Right ventricle myocardium superior (tissue), 1 donor: ENCODE measurements at places on chromosomes 1 and 21.

- no peak for DNase-seq
Observed at GRCh38 chr1:21622466-21623315, 46.5 kb downstream of the RAP1GAP start.

DNA sequence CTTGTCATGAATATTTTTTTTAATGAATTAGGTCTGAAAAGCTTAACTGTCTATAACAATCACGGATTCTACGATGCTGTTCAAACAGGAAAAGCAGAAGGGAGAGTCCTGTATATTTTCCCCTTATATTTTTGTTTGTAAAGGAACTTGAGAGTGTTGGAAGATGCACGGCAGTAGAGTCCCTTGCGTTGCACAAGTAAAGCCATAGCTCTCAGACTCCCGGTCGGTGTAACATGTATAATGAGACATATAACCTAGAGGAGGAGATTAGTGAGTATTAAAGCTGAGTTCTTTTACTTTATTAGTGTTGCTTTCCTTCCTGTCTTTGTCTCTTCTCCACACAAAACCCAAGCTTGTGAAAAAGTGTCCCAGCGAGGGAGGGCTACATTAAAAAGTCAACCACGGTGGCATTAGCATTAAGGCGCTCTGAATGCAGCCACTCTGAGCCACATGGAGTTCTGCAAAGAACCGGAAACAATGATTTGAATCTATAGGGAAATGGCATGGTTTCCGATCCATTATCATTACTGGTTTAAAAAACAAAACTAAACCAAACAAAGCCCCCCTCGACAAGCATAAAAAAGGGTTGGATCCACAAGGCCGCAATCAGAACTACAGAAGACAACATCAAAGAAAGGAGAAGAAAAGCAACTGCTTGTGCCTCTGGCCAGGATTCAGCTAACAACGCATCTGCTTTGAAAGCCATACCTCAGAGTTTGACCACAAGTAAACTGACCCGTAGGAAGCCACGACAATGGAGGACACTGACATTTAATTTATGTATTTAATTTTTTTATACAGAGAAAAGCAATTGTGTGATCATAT is 356.8 kb downstream of the LMO4 start:
- no peak for DNase-seq

DNA sequence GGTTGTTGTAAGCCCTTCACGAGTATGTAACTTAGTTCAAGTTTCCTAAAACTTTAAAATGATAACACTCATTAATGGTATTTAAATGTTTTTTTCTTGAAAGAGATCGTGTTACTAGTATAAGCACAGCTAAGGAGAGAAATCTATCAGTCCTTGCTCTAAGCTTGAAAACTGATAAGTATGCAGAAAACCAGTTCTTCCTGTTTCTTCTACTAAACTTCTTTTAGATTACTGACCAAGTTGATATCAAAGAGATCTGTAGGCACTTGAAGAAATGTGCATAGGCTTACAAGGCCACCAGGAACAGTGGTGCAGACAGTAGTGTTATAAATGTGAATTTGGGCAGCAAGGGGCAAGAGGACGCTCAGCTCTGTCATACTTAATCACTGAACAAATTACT is 3.9 kb downstream of the EFCAB14 start:
- DNase-seq, result no peak

DNA sequence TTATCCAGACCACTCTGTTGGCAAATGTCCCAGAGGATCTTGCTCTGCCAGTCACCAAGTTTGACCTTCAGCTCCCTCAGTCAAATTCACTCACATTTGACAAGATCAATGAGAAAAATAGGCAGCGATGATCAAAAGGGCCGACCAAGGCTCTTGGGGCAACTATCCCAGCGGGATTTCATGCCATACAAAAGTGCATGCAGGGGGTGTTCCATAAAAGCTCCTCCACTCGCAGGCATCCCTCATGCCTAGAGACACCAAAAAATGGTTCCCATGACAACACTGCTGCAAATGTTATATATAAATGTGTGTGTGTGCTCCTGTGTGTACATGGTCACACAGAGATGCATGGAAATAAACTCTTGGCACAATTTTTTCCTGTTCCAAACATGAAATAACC is 16.2 kb upstream of the EIF4G3 start:
- no peak for DNase-seq

- no peak for DNase-seq
Observed at GRCh38 chr1:230797942-230798365, 50.8 kb downstream of the CAPN9 start.

- peak; percentile 52 for DNase-seq
Observed at GRCh38 chr21:35072960-35073359, 23.9 kb upstream of the RUNX1 start.

- DNase-seq, result no peak
Observed at GRCh38 chr1:81703756-81704463, 96.8 kb upstream of the ADGRL2 start.

GRCh38 chr1:203250911-203251310 is 21.4 kb upstream of the CHIT1 start:
- DNase-seq, result no peak

DNA sequence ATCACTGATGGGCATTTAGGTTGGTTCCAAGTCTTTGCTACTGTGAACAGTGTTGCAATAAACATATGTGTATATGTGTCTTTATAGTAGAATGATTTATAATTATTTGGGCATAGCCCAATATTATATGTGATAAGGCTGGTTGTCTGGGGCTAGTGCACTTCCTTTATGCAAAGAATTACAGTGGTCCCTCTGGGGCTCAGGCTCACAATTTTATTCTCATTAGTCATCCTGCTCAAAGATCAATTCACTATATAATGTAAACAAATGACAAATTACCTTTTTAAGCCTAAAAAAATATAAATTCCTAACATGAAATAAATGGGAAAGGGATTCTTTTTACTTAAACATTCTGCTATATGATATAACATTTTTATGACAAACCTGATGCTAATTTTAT is 5.0 kb downstream of the PLPPR4 start:
- no peak for DNase-seq

GRCh38 chr1:156122519-156123355 is 8.2 kb downstream of the LMNA start:
- DNase-seq, result peak; percentile 88

DNA sequence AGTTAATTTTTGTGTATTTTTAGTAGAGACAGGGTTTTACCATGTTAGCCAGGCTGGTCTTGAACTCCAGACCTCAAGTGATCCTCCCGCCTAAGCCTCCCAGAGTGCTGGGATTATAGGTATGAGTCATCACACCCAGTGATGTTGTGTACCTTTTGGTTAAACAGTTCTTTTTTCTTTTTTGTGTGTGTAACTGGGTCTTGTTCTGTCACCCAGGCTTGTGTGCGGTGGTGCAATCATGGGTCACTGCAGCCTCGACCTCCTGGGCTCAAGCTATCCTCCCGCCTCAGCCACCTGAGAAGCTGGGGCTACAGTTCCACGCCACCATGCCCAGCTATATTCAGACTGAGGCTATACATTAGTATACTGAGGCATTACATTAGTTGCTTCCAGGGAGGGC is 37.8 kb downstream of the GABPB2 start:
- DNase-seq, result no peak

DNA sequence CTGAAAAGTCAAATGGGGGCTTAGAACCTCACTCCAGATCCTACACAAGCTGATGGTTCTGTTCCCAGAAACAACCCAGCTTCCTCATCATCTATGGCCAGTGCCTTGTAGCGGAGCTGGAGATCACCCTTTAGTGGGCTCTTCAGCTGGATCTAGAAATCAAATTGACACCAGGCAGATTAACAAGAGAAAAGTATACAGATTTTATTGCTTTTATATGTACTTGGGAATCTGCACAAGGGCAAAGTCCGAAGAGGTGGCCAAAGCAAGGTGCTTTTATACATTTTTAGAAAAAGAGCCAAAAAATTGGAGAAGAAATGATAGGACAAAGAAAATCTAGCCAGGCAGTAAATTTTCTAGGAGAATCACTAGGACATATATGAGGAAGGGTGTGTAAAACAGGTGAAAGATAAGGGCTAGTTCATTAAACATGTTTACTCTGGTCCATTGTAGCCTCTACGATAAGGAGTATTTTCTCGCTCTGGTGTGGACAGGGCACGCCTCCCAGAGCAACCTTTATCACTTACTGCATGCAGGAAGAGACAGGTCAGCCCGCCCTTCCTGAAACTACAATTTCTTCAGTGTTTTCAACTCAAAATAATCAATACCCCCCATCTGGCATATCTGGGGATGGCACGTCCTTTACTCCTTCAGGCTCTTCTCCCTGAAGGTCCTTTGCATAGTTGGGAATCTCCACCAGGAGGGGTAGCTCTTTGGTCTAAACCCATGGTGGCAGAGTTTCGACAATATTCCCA is 14.0 kb upstream of the LGALS8 start:
- no peak for DNase-seq

DNA sequence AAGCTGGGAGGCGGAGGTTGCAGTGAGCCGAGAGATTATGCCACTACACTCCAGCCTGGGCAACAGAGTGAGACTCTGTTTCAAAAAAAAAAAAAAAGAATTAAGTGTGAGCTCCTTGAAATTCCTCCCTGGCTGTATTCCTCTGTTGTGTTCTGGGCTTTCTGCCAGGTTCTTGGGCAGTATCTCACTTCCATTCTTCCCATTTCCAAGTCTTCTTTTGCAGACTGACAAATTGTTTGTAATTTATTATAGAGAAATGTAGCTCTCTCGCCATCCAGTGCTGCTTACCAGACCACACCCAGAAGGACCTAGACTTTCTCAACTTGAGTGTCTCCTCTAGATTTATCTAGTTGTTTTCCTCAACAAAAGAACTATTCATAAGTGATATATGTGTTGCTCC is 105.0 kb upstream of the ADGRL2 start:
- no peak for DNase-seq

- DNase-seq, result no peak
Observed at GRCh38 chr1:170881268-170882265, 53.8 kb upstream of the MROH9 start.

- no peak for DNase-seq
Observed at GRCh38 chr1:46274225-46275029, 26.9 kb downstream of the RAD54L start.

GRCh38 chr1:201489643-201490261 is 17.2 kb downstream of the CSRP1 start:
- DNase-seq, result no peak

DNA sequence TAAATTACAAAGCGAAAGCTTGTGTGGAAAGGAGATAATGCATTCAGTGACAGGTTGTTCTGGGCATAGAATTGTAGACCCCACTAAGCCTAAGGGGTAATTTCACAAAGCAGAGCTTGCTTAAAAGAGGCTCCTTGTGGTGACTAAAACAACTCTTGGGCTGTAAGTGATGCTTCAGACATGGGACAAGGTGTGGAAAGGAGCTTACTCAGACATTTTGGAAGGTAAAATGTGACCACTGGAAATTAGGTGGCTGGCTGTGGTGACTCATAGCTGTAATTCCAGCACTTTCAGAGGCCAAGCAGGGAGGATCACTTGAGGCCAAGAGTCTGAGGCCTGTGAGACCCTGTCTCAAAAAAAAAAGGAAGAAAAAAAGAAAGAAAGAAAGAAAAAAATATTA is 51.1 kb upstream of the LRRC8C start:
- no peak for DNase-seq

- no peak for DNase-seq
Observed at GRCh38 chr1:217553949-217554509, 76.9 kb downstream of the GPATCH2 start.

- DNase-seq, result no peak
Observed at GRCh38 chr1:203427451-203427850, 48.2 kb upstream of the PRELP start.

DNA sequence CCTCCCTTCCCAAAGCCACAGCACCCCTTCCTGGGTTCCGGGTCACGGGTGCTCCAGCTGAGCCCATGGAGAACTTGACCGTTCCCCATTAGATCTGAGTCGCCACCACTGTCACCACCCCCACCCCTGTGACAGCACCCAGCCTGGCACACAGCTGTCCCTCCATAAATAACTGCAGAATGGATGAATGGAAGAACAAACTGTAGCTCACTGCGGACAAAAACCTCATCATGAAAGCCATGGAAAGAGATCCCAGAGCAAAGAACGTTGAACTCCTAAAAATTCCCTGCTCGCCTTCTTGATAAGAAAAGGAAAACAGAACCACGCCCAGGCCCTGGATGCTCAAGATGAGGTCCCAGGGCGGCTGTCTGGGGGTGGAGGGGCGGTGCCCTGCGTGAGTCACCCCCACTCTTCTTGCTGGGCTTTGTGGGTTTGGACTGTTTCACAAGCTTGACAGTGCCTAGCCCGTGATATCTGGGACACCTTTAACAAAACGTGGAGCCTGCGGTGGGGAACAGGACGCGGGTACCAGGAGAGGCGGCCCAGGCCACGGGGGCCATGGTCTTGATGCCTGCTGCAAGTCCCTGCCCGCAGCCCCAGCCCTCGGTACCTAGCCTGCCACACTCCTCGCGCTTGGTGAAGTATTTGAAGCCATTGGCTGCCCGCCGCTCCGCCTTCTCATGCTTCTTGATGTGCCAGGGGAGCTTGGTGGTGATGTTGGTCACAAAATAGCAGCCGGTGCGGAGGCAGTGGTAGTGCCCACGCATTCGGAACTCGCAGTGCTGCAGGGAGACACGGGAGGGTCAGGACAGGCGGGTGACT is 151.9 kb downstream of the CASZ1 start:
- DNase-seq, result no peak

DNA sequence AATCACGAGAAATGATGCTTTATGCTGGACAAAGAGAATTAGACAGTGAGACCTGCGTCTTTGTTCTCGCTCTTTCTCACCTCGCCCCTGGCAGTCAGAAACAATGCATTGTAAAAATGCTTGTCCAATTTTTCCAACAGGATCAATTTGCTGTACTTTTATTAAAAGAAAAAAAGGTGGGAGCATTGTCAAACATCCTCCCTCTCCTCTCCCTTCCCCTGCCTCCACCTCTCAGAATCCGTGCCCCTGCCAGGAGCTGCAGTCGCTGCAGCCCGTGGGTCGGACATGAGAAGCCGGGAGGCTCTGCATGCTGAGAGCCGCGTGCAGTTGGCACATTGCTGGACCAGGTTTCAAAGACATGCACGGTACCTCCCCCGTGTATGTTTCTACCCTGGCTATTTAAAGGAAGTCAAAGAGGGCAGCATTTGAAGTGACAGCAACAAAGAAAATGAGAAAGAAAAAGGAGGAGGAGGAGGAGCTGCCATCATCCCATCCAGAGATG is 161.0 kb upstream of the KAZN start:
- DNase-seq, result no peak

DNA sequence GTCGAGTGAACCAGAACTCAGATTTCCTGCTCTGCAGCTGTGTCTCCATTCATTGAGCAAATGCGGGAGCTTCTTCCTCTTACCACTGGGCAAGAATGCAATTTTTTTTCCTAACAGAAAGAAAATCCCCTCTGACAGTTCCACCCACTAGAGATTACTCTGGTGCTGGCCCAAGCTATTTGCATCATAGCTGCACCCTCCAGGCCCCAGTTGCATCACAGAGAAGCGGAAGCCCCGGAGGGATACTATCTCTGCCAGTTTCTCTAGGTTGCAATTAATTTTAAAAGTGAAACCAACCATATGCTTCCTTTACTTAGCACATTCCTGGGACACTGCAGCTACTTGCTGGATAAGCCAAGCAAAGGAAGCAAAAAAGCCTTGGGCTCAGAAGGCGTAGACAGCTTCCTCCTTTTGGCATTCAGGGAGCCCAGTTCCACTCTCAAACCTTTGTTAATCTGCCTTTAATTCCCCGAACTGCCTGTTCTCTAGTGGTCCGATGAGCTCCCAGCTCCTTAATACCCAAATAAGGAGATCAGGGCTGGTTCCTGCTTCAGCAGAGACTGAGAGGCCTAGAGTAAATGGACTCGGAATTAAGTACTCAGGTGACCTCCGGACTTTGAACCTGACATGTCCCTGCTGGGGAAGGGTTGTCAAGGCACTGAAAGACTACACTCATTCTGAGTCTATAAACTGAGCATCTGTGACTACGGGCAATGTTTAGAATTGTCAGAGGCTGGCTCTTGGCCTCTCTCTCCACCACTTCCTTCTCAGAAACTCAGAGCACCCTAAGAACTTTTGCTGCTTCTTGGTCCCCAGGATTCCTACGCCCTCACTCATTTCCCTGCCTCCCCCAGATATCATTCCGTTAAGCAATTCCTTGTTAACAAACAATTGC is 72.5 kb upstream of the TNFSF18 start:
- peak; percentile 82 for DNase-seq
